ENCODE measurements at places on chromosomes 5 and 9.
A peak's percentile ranks its signal among the peaks of the same experiment; 100 is the strongest.

DNA sequence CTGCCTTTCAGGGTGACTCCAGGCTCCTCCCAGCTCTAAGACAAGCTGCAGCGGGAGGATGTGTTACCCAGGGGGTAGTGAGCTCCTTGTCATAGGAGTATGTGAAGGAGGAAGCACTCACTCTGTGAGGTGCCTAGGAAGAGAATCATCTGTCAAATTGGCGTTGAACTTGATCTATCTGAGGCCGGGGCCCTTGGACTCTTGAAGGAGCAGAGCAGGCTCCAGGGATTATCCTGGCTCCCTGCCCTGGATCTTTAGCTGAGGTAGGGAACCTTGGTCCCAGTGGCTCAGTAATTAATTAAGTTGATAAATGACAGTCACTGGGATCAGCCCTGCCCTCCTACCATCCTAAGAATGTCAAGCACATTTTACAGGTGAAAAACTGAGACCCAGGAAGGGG lies 15.5 kb downstream of the ADGRD2 start:
- no peak for DNase-seq

- DNase-seq = no peak
These were observed 3.6 kb downstream of the AK1 start for GRCh38 chr9:127873886-127874285.

DNA sequence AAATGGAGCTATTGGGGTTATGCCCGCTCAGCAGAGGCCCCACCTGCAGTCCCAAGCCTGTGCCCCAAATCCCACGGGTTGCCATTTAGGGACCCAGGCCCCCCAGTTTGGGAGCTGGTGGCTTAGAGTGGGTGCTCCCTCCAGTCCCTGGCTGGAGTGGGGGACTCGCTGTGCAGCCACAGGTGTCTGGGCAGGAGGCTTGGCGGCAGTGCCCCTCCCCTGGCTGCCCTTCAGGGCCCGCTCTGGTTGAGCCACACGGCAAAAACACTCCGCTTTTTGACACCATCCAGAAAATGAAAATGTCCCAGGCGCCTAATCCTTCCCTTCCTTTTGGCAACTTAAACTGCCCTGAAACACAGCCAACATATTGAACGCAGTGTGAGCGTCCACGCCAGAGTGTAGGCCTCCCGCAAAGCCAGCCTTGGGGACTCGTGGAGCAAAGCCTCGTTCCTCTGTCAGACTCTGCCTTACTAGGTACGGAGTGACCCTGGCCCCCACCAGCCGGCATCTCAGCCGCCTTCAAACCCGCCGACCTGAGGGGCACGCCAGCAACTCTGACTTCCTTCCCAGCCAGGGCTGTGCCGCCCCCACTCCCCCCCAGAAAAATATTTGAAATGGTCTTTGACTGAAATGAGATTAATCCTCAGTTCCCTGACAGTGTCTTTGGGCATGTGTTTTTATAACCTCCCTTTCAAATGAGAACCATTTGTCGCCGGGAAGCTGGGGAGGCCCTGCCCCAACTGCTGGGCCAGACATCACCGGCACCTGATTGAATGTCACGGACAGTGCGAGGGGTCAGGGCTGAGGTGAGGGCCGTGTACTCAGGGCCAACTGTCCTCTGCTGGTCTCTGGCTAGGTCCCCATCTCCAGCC lies 98.5 kb upstream of the LMX1B start:
- DNase-seq = no peak

- DNase-seq = no peak
These were observed 6.7 kb downstream of the PITX1 start for GRCh38 chr5:135027266-135027696.

DNA sequence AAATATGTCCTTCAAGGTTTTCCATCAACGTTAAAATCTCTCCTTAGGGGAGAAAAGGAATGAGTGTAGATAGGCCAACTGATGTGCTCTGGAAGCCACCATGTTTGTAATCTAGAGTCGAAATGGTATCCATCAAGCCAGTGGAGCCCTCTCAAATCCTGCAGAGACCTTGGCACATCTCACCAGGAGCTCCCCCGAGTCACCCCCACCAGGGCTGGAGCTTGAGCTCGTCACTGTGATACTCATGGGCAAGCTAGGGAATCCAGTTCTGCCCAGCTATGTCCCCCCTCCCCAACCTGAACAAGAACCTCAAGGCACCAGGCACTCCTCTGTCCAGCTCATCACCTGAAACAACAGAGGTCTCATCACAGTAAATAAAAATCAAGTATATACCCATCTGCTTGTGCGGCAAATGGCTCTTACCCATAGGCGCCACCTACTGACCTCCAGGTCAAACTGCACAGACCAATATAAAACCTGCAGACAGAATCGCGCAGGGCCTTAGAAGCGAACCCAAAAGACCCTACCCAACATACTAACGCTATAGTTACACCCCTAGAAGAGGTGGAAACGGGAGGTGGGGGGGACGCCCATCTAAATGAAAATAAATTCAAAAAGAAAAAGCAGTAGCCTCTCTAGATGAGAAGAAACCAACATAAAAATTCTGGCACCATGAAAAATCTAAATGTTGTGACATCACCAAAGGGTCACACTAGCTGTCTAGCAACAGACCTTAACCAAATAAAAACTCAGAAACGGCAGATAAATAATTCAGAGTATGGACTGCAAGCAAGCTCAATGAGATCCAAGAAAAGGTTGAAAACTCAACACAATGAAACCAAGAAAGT lies 75.0 kb downstream of the TTC39B start:
- peak; percentile 70 for DNase-seq

- DNase-seq = no peak
These were observed 5.0 kb upstream of the IFNA14 start for GRCh38 chr9:21244836-21245235.

DNA sequence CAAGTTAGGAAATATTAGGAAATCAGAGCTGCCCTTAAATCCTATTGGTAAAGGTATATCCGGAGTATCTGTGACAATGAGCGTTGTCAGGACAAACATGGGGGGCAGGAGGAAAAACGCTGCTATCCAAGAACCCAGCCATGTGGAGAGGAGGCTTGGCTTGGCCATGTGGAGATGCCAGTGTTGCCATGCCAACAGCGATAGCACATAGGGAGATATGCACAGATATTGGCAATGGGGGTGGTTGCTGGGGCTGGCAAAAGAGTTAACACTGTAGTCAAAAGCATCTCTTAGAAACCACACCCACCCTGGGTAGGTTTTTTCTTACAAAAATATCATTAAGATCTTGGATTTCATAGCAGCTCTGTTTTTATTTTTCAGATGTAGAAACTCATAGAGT lies 106.4 kb upstream of the ASTN2 start:
- DNase-seq = no peak

- no peak for DNase-seq
These were observed 889.3 kb downstream of the MAT2B start for GRCh38 chr5:164394686-164395194.

GRCh38 chr5:68196876-68197275 lies 18.7 kb upstream of the PIK3R1 start:
- no peak for DNase-seq

DNA sequence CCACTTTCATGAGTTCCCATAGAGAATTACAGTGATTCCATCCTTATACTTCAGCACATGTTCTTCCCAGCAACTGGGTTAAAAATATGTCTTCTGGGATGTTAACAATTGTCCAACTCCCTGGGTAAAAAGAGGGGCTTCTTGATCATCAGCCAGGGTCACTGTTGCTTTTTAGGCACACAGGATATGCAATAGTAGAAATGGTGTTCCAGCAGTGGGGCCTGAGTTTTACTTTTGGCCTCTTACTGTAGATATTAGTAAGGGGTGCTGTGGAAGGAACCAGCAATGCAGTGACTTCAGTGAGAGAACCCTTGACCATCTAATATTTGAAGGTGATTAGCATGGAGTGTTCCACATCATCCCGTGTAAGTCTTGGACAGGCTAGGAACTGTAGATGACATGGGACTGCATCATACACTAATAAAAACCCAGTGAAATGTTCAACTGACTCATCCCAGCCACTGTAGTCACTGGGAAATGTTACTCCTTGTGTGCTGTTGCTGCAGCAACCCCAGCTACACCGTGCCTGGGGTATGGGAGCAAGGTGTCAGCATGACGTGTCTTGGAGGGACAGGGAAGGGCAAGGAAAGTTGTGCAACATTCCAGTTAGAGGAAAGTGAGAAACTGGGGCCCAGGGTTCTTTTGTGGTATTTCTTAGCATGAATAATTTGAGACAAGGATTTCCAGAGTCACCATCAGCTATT lies 610.9 kb downstream of the RAB3C start:
- DNase-seq = no peak

- DNase-seq = no peak
These were observed 88.4 kb downstream of the ISL1 start for GRCh38 chr5:51471630-51472029.

GRCh38 chr9:86549920-86550319 lies 195.7 kb upstream of the TUT7 start:
- no peak for DNase-seq

GRCh38 chr9:70053864-70054263 lies 10.2 kb downstream of the MAMDC2 start:
- DNase-seq = peak; percentile 58

DNA sequence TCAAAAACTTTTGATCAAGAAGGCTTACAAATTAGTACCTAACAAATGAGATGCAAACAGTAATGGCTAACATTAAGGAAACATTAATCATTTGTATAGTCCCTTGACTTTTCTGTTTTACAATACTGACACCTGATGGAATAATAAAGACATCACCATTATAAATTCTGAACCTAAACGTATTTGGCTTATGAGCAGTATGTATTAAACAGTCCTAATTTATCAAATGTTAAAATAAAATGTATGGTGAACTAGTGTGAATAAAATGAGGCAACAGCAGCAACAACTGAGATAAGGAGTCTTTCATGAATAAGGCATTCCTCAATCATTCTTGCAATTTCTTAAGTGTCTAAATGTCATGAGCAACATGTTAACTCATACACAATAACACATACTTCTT lies 6.0 kb downstream of the PUM3 start:
- DNase-seq = peak; percentile 25

GRCh38 chr9:126149661-126150060 lies 177.0 kb upstream of the MVB12B start:
- DNase-seq = no peak

- no peak for DNase-seq
These were observed 369 bp downstream of the OCLN start for GRCh38 chr5:69492923-69493395.

GRCh38 chr5:125209650-125210049 lies 463.2 kb upstream of the ZNF608 start:
- no peak for DNase-seq

GRCh38 chr5:57491369-57491965 lies 8.9 kb upstream of the ACTBL2 start:
- no peak for DNase-seq

DNA sequence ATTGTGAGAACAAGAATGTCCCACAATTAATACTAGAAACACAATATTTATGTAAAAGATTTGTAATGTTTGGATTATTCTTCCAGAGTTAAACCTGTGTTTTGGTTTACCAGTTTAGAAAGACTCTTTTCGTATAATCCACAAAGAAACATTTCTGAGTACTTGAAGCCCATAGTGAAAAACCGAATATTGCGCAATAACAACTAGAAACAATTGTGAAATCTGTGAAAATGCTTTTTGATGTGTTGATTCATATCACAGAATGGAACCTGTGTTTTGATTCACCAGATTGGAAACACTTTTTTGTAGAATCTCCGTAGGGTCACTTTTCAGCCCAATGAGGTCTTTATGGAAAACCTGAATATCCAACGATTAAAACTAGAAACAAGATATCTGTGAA lies 386.2 kb downstream of the PRDM9 start:
- no peak for DNase-seq

- no peak for DNase-seq
These were observed 230.6 kb downstream of the EBF1 start for GRCh38 chr5:158869092-158869491.

DNA sequence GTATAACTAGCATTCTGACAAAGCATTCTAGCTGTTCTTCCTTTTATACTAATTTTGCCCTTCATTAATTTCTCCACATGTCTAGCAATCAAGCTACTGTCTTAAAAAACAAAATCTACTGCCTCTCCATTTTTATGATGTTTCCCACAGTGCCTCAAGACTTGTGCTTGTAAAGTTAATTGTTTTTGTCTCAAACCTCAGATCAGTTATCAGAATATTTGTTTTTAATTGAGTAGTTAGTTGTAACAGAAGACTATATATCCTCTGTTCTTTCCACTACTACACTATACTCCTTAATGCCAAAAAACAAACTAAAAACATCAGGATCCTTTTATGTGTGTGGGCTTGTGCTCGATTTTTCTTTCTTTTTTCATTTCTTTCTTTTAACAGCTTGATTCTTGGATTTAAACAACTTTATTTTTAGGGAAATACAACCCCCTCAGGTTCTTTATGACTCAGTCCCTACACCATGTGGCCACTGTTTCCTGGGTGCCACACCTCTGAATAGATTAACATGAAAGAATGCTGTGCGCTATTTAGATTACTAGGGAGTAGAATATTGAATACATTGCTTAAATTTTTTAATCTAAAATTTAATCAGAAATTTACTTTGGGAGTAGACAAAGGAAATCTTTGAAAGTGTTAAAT lies 1.2 kb downstream of the ASPN start:
- DNase-seq = no peak

- DNase-seq = no peak
These were observed 31.4 kb downstream of the HMGCR start for GRCh38 chr5:75368391-75368790.

DNA sequence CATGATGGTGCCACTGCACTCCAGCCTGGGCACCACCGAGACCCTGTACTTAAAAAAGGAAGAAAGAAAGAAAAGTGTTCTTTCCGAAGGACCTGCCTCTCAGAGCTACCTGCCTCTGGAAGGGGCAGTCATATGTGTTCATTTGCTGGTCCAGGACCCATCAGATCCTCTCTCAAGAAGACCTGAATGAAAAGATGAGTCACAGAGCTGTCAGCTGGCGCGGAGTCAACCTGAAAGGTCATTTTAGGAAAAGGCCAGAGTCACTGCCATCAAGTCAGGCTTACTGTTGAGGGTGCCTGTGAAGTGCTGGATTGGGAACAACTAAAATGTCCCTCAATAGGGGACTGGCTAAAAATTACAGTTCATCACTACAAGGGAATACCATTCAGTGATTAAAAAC lies 14.9 kb upstream of the HRH2 start:
- no peak for DNase-seq
